ENCODE measurements at places on chromosomes 4 and X.

GRCh38 chr4:158068068-158068467 lies 104.8 kb downstream of the GASK1B start:
- no peak overlapping the region for H3K27ac ChIP-seq
- H3K4me1 ChIP-seq = no peaks in the 10 kb centered on the region
- no peak for DNase-seq
- H3K36me3 ChIP-seq = no peaks in the 10 kb centered on the region

GRCh38 chr4:137359691-137360315 lies 172.5 kb downstream of the PCDH18 start:
- no peaks in the 10 kb centered on the region for H3K36me3 ChIP-seq
- no peaks in the 10 kb centered on the region for H3K27me3 ChIP-seq
- no peaks in the 10 kb centered on the region for H3K4me1 ChIP-seq

GRCh38 chr4:175325230-175325629 lies 407.1 kb downstream of the ADAM29 start:
- H3K27ac ChIP-seq = no peak overlapping the region
- H3K4me1 ChIP-seq = no peaks in the 10 kb centered on the region
- H3K27me3 ChIP-seq = no peaks in the 10 kb centered on the region
- no peaks in the 10 kb centered on the region for H3K36me3 ChIP-seq
- H3K4me3 ChIP-seq = no peak overlapping the region

- H3K4me3 ChIP-seq = no peak overlapping the region
- DNase-seq = no peak
- H3K27me3 ChIP-seq = no peaks in the 10 kb centered on the region
- no peaks in the 10 kb centered on the region for H3K4me1 ChIP-seq
- no peaks in the 10 kb centered on the region for H3K36me3 ChIP-seq
Measured at GRCh38 chrX:106954041-106954440, 33.8 kb downstream of the CLDN2 start.

DNA sequence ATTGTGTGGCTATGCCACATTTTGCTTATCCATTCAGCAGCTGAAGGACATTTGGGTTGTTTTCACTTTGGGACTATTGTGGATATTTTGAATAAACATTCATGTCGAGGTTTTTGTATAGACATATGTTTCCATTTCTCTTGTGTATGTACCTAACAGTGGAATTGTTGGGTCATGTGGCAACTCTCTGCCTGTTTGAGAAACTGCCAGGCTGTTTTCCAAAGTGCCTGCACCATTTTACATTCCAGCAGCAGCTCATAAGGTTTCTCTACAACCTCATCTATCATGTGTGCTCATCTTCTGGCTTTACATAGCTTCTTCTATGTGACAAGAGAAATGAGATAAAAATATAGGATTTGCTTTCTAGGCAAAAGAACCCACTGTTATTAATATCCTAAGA lies 29.5 kb upstream of the TSPAN5 start:
- peaks cover 22% of the 10 kb centered on the region for H3K4me1 ChIP-seq
- DNase-seq = no peak
- H3K36me3 ChIP-seq = no peaks in the 10 kb centered on the region
- no peak overlapping the region for H3K4me3 ChIP-seq
- H3K27me3 ChIP-seq = no peaks in the 10 kb centered on the region
- no peak overlapping the region for H3K27ac ChIP-seq

DNA sequence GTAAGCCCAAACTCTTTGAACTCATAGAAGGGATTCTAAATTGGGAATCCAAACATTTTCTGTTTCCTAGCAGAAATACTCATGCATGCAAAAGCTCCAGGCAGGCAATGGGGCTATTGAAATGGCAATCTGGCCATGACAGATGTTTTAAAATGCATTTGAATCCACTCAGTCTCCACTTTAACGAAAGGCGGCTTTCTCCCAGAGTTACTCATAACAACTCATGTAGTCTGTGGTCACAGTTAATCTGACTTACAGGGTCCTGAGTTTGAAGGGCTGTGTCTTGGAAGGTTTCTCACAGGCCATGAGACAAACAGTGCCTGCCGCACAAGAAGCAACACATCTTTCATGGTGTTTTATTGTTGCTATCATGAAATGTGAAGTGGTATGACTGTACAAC lies 185.7 kb downstream of the AMELX start:
- H3K4me1 ChIP-seq = no peaks in the 10 kb centered on the region
- no peaks in the 10 kb centered on the region for H3K27me3 ChIP-seq
- no peak overlapping the region for H3K27ac ChIP-seq
- no peak overlapping the region for H3K4me3 ChIP-seq

DNA sequence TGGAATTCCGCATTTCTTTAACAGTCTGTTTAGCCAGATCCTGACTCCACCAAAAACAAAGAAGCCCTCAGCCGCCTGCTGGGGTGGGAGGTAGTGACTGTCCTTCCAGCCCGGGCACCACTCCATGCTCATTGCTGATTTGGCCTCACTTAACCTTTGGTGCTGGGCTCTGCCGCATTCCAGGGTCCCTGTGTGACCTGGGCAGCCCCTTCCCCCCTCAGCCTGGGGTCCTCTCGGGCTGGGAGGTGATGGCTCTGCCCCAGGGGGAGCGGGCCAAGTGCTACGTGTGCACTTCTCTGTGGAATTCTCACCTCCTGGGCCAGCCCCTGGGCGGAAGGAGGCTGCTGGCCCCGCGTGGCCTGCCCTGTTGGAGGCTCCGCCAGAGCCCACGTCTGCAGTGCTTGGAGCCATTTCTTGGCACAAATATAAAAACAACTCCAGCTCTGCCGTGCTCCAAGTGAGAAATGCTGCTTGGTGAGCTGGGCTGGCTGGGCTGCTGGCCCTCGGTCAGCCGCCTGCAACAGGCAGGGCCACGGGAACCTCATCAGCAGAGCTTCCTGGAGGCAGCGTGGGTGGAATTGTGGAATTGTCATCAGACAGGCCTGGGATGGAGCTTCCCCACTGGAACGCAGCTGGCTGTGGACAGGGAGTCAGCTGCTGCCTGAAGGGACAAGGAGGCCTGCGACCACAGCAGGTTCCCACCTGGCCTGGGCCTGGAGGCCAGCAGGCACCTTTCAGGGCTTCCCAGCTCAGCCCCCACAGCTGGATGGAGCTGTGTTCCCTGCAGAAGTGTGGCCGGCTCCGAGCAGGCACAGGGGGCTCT lies 66.0 kb downstream of the TRMT44 start:
- no peaks in the 10 kb centered on the region for H3K4me1 ChIP-seq
- DNase-seq = no peak
- no peak overlapping the region for H3K27ac ChIP-seq
- no peaks in the 10 kb centered on the region for H3K36me3 ChIP-seq
- H3K4me3 ChIP-seq = no peak overlapping the region
- no peaks in the 10 kb centered on the region for H3K27me3 ChIP-seq

DNA sequence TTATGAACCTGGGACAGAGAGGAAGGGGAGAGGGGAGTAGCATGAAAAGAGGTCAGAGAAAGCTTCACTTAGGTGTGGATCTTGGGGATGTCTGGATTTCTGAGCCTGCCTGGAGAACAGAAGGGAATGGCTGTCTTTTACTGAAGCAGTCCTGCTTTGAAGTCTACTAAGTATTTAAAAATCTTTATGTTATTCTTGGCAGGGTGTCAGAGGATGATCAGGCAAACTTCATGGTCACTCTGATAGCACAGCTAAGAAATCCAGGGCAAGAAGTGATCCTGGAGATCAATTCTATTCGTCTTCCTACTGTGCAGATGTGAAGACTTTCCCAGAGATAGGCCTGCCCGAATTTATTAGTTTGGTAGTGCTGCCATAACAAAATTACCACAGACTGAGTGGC lies 464.4 kb upstream of the BOD1L1 start:
- no peaks in the 10 kb centered on the region for H3K4me1 ChIP-seq
- no peak overlapping the region for H3K4me3 ChIP-seq
- no peak overlapping the region for H3K27ac ChIP-seq
- no peak for DNase-seq
- no peaks in the 10 kb centered on the region for H3K27me3 ChIP-seq
- H3K36me3 ChIP-seq = no peaks in the 10 kb centered on the region

GRCh38 chr4:133865612-133866327 lies 335.8 kb downstream of the PABPC4L start:
- DNase-seq = no peak
- no peak overlapping the region for H3K4me3 ChIP-seq
- H3K27ac ChIP-seq = no peak overlapping the region
- H3K36me3 ChIP-seq = no peaks in the 10 kb centered on the region

DNA sequence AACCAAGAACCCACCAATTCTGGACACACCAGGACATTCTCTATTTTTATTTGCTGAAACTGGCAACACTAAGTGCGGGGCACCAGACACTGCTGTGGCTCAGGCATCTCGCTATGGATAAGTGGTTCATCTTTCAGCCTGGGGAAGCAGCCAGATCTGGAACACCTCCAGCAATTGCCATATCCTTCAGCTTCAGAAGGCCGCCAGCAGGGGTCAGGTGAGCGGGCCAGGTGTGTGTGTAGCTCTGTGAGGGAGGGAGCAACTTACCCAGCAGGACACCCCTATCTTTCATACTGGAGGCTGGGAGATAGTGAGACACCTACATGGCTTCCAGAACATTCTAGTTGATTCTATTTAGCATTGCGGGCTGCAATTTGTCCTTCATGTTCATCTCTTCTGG lies 57.0 kb upstream of the GBA3 start:
- DNase-seq = no peak
- no peaks in the 10 kb centered on the region for H3K36me3 ChIP-seq
- no peaks in the 10 kb centered on the region for H3K4me1 ChIP-seq
- H3K27ac ChIP-seq = no peak overlapping the region
- no peaks in the 10 kb centered on the region for H3K27me3 ChIP-seq
- no peak overlapping the region for H3K4me3 ChIP-seq

- no peaks in the 10 kb centered on the region for H3K27me3 ChIP-seq
- no peaks in the 10 kb centered on the region for H3K36me3 ChIP-seq
- H3K4me3 ChIP-seq = no peak overlapping the region
- DNase-seq = no peak
Measured at GRCh38 chrX:18537524-18537923, 112.1 kb downstream of the CDKL5 start.

GRCh38 chr4:184968784-184969201 lies 49.5 kb upstream of the HELT start:
- no peaks in the 10 kb centered on the region for H3K4me1 ChIP-seq
- H3K27ac ChIP-seq = no peak overlapping the region
- no peak for DNase-seq
- H3K4me3 ChIP-seq = no peak overlapping the region
- H3K27me3 ChIP-seq = no peaks in the 10 kb centered on the region
- H3K36me3 ChIP-seq = no peaks in the 10 kb centered on the region

DNA sequence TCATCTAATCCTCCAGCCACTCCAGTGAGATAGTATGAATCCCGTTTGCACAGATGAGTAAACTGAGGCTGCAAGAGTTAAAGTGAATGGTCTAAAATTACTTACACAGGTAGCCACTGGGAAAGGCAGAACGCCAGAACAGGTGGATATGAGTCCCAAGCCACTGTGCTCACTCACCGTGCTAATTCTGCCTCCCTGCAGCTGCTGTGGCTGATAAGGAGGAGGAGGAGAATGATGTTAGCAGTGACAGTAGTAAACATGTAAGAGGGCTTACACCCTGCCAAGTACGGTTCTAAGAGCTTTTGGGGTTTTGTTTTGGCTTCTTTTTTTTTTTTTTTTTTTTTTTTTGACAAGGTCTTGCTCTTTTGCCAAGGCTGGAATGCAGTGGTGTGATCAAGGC lies 90.5 kb upstream of the PRPS2 start:
- H3K27me3 ChIP-seq = no peaks in the 10 kb centered on the region
- no peak overlapping the region for H3K4me3 ChIP-seq
- no peak for DNase-seq
- H3K4me1 ChIP-seq = no peaks in the 10 kb centered on the region
- H3K27ac ChIP-seq = no peak overlapping the region

- no peaks in the 10 kb centered on the region for H3K27me3 ChIP-seq
- H3K4me1 ChIP-seq = no peaks in the 10 kb centered on the region
- no peak overlapping the region for H3K4me3 ChIP-seq
- no peak overlapping the region for H3K27ac ChIP-seq
- no peaks in the 10 kb centered on the region for H3K36me3 ChIP-seq
Measured at GRCh38 chrX:22134681-22135080, 102.6 kb downstream of the PHEX start.

- H3K36me3 ChIP-seq = no peaks in the 10 kb centered on the region
- no peaks in the 10 kb centered on the region for H3K4me1 ChIP-seq
- no peak overlapping the region for H3K27ac ChIP-seq
- DNase-seq = peak; percentile 34
- H3K4me3 ChIP-seq = no peak overlapping the region
Measured at GRCh38 chr4:185597532-185598188, 62.4 kb upstream of the PDLIM3 start.

DNA sequence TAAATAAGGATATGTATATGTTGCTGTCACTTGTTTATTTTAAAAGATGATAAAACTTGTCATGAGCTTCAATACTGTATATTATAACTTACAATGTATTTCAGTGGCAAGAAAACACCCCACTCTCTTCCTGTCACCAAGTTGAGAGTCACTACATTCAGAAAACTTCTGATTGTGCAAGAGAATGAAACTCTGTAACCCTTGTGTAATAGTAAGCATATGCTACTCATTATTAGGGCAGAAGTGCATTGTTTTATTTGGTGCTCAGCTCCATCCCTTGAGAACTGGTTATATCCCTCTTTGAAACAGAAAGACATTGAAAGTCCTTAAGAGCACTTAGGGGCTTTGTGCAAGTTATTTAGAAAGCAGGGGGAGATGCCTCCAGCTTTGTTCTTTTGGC lies 594.5 kb downstream of the ARAP2 start:
- no peaks in the 10 kb centered on the region for H3K36me3 ChIP-seq
- H3K4me3 ChIP-seq = no peak overlapping the region
- H3K4me1 ChIP-seq = no peaks in the 10 kb centered on the region
- H3K27me3 ChIP-seq = no peaks in the 10 kb centered on the region
- no peak for DNase-seq
- H3K27ac ChIP-seq = no peak overlapping the region

DNA sequence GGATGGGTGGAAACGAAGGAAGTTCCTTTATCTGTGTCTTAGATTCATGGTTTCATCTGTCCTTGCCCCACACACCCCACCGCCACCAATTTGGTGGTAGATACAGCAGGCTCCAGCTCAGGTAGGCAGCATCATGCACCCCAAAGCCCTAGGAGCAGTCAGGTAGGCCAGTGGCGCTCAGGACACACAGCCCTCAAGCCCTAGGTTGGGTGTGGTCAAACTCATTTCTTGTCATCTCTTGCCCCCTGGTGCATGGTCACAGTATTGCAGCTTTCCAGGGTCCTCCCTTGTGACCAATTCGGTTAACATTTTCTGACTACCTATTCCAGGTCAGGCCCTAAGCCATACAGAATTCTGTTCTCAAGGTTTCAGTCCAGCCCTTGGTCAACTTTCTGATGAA lies 14.5 kb upstream of the PRRG3 start:
- no peaks in the 10 kb centered on the region for H3K4me1 ChIP-seq
- H3K4me3 ChIP-seq = no peak overlapping the region
- no peak overlapping the region for H3K27ac ChIP-seq
- H3K27me3 ChIP-seq = no peaks in the 10 kb centered on the region
- H3K36me3 ChIP-seq = no peaks in the 10 kb centered on the region

GRCh38 chrX:119763836-119764387 lies 5.5 kb downstream of the SOWAHD start:
- no peak overlapping the region for H3K4me3 ChIP-seq
- no peaks in the 10 kb centered on the region for H3K4me1 ChIP-seq
- H3K27ac ChIP-seq = no peak overlapping the region
- H3K36me3 ChIP-seq = no peaks in the 10 kb centered on the region
- no peak for DNase-seq
- no peaks in the 10 kb centered on the region for H3K27me3 ChIP-seq
